ENCODE measurements at places on chromosomes 4 and X.

- no peak for DNase-seq
Measured at GRCh38 chrX:55088795-55089489, at the start of gene PAGE2. PAGE2 (plus strand) TSS chrX:55089018; CDS start chrX:55090021, 1,003 bp downstream.

- DNase-seq: no peak
Measured at GRCh38 chr4:62119195-62119594, 919.1 kb downstream of the ADGRL3 start.

GRCh38 chr4:146582864-146583263, 55.8 kb upstream of the POU4F2 start:
- no peak for DNase-seq

DNA sequence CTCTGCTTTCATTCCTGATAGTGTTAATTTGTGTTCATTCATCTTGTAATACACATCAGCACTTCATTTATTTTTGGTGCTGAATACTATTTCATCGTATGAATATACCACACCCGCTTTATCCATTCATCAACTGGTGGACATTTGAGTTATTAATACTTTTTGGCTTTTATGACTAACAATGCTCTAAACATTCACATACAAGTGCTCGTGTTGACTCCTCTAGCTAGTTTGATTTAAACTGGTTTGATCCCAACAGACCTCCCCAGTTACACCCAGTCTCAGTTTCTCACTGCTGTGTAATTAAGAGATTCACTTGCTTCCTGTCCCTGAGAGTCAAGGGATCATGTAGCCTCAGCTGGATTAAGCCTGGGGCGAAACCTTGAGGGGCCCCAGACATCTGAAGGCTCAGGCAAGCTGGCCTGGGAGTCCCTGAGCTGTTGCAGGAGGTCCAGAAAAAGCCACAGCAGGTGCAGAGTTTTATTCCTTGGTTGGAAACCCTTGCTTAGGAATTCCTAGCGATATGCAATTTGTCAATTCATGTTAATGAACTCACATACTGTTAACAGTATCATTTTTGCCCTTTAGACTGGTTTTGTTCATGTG, 52.8 kb upstream of the CLDN24 start:
- DNase-seq: no peak

DNA sequence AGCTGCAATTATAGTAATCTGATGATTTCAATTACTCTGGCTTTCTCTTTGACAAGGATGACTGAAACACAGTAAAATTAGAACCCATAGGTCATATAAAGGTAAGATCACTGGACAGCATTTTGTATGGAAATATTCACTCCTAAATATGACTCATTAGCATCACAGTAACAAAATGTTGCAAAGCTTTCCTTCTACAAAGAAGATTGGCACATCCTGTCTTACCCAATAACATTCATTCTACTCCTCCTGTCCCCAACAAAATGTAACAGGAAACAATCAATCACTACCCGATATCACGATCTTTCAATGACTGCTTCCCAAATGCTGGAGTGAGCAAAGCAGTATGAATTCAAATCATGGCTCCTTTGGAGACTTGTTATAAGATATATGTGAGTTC, 95.3 kb downstream of the FANCB start:
- DNase-seq: no peak

DNA sequence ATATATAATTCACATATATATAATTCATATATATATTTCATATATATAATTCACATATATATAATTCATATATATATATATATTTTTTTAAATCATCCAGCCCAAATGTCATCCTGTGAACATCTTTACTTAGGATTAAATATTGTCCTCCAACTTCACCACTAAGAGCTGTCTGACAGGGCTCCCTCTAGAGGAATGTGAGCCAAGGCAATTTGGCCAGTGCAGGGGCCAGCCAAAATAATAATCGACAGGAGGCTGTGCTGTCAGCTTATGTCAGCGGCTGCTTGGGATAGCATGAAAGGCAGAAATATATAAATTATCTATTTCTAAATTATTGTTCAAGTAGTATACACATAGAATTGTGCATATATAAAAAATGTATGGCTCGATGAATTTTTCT, 29.5 kb downstream of the EGFL6 start:
- no peak for DNase-seq

GRCh38 chrX:39532761-39533160, 565.0 kb downstream of the BCOR start:
- no peak for DNase-seq

DNA sequence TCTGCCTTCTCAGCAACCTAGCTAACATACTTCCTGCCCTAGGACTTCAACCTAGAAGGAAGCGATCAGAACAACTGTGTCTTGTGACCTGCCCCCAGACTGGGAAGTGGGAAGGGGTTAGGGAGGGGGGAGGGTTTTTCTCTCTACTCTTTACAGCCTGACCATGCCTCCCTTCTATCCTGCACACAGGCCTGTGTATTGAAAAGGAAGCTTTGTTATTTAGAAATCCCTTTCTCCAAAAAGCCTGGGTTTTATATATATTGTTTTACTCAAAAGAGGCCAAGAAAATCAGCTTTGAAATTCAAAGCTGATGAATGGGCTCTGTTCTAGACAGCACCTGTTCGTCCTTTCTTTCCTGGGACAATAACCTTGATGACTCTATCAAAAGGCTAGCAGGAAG, 35.2 kb upstream of the SMS start:
- DNase-seq: no peak

DNA sequence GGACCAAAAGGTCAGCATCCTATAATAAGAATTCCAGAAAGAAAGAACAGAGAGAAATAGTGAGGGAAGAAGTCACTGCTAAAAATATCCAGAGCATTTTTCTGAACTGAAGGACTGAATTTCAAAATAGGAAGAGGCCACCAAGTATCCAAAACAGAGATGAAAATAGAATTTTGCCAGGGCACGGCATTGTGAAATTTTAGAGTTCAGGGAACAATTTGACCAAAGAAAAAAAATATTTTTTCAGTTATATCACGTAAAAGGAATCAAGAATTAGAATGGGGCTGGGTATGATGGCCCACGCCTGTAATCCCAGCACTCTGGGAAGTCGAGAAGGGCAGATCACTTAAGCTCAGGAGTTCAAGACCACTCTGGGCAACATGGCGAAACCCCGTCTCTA, 65.4 kb downstream of the FGFBP1 start:
- DNase-seq: no peak
